Activated effector memory CD4-positive, alpha-beta T cell treated with anti-CD3 and anti-CD28 coated beads, Interleukin-2, amount 50 U/mL, for 16 hours (primary cell): ENCODE measurements at places on chromosomes 13 and 19.
A peak's percentile ranks its signal among the peaks of the same experiment; 100 is the strongest.

- DNase-seq, result no peak
Measured at GRCh38 chr19:35901055-35901644, 810 bp upstream of the NFKBID start.

DNA sequence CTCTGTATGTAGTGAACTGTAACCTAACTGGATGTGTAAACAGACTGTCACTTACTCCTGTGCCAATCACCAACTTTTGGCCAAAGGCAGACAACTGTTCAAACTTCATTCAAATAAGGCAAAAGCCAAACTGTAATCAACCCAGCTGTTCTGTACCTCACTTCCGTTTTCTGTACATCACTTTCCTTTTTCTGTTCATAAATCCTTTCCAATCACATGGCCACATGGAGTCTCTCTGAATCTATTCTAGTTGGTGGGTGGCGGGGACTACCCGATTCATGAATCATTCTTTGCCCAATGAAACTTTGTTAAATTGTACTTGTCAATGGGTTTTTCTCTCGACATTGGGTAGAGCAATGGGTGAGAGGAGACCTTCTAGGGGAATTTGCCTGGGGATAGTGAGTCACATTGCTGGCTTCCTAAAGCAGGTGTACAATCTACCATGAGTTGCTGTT lies 178.3 kb upstream of the RFC3 start:
- DNase-seq, result peak; percentile 81

DNA sequence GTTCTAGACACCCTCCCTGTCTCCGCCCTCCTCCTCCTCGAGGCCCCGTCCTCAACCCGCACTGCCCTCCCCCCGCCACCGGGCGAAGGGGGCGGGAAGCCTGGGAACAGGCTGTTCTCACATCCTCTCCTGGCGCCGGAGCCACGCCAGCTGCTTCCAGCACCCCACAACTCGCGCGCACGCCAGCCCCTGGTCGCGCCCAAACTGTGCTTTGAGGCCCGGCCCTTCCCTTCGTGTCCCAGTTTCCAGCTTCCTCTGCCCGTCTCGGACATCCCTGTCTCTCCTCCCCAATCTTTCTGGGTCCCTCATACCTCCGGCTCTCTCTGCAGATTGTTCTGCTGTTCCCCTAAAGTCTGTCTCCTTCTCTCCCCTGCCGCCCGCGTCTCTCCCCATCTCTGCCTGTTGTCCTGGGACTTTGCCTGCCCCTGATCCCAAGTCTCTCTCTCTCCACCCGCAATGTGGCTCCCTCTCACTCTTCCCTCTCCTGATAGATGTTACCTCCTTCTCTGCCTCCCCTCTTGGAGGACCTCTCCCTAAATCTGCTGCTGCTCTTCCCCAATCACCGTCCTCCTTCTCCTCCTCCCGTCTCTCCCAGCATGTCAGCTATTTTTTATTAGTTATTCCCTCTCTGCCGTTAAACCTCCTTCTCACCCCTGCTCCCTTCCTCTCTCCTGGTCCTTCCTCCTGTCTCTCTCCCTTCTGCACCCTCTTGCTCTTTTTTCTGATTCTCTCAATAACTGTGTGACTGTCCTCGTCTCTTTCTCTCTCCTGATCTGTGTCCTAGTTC lies 14.2 kb downstream of the DPF1 start:
- no peak for DNase-seq

DNA sequence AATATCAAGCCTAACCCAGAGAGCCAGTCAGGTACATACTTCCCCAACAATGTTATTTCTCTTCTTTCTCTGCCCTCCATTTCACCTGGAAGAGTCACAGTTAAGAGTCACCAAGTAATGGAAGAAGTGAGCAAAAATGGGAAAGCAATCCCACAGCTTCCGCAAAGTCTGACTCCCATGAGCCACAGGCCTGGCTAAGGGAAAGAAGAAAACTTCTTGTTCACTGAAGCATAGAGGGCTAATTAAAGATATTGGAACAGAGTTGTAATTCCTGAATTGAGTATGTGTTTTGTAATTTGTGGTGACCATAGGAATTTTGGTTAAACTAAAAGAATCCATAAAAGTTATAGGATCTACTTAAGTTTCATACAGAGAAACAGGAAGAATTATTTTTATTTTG lies 830.9 kb upstream of the PCDH20 start:
- no peak for DNase-seq

- DNase-seq, result no peak
Measured at GRCh38 chr19:40026597-40026970, 29.4 kb downstream of the ZNF780B start.

DNA sequence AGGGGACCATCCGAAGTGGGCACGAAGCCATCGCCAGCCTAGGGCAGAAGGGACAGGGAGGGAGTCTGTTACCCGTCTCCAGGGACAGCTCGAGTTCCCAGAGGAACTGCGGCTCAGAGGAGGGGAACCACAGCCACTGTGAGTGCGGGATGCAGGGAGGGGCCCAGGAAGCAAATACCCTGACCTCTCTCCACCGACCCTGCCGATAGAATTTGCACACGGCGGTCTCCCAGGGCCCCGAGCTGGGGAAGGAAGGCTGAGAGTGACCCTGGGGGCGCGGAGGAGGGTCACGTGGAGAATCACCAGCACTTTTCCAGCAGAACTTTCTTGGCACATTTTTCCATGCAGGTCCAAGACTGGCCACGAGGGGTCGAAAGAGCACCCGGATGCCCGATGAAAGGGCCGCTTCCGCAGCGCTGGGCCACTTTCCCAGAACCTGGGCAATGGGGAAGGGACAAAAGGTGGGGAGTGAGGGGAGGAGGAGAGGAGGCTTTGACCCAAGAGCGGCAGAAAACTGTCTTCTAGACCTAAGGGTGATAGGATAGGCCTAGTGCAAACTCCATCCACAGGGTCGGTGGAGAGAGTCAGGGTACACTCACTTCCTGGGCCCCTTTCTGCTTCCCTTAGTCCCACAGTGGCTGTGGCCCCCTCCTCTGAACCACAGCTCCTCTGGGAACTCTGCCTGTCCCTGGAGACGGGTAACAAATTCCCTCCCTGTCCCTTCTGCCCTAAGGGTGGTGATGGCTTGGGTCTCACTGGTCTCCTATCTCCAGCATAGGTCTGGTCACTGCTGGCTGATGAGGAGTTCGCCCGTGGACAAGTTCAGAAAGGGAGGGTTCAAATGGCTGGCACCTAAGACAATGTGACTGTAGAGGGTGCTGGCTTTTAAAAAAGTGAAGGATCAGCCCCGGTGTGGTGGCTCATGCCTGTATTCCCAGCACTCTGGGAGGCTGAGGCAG lies 5.3 kb upstream of the GPR4 start:
- peak; percentile 81 for DNase-seq

DNA sequence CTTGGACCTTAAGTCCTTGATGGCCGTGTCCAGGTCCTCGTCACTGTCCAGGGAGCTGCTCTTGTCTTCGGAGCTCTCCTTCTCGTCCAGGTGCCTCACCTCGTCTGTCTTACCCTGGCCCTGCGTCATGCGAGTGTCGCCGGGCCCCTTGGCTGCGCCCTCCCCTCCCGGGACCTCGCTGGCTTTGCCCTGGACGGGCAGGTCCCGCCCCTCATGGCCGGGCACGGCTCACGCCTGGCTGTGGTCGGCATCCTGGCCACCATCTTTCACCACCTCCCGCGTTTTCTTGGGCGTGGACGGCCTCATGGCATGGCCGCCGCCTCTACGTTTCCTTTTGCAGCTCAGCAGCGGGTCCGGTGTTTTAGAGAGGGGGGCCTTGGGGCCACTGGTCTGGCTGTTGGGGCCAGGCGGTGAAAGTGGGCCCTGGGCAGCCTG lies 14.8 kb downstream of the RB1 start:
- DNase-seq, result no peak

DNA sequence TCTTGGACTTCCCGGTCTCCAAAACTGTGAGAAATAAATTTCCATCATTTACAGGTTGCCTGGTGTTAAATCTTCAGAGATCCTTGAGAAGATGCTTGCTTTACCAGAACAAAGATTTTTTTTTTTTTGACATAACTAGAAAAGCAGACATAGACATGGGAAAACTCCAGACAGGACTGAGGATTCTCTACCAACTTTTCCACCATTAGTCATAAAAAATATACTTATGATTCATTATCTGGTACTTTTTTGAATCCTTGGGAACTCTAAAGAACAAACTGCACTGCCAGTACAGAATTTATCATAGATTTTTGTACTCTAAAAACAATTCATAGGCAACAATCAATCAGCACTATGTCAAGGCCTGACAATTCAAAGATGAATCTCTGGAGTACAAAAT lies 487.6 kb downstream of the EFNB2 start:
- no peak for DNase-seq

DNA sequence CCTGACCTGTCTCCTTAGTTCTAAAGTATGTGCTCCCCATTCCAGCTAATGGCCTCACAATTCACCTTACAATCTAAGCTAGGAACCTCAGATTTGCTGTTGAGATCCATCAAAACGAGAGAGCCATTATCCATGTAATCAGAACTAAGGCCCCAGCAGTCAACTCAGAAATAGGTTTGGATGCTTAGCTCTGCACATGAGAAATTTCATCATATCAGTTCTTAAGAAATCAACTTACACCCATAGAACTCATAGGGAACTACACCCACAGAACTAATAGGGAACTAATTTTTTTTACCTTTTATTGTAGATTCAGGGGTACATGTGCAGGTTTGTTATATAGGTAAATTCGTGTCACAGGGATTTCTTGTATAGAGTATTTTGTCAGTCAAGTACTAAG lies 28.7 kb downstream of the CYSLTR2 start:
- DNase-seq, result no peak

GRCh38 chr13:95301968-95302393 lies 730 bp upstream of the ABCC4 start:
- DNase-seq, result no peak

- DNase-seq, result no peak
Measured at GRCh38 chr13:47480121-47480520, 521.0 kb downstream of the SUCLA2 start.

- DNase-seq, result no peak
Measured at GRCh38 chr13:39496506-39496905, 106.5 kb downstream of the LHFPL6 start.

- DNase-seq, result no peak
Measured at GRCh38 chr13:52599848-52600603, 42.2 kb upstream of the HNRNPA1L2 start.

DNA sequence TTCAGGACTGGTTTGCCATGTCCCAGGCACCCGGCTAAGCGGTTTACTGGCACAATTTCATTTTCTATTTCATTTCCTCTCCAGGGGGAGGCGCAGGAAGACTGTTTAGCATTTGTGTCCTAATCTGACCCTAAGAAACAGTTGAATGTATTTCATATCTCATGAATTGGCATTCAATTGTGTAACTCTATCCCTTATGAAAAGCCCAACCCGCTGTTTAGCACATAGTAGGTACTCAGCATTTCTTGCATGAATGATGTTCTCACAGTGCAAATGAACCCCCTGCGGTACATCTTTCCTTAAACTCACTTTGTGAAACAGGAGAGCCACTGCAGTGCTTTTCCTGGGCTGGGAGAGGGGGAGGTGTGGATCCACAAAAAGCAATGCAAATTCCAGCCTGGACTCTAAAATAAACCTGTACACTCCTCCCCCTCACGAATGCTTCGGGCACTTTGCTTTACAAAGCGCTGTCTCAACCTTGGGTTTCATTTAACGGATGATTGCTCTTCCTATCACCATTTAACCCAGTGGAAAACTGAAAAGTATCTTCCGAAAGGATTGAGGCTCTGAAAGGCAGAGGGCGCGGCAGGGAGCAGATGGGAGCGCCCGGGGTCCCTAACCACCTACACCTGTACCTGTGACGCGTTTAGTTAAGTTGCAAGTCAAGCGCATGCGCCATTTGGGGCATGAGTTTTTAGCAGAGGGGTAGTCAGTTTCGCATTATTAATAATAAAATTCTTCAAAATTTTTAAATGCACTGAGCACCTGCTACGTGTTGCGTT lies 1.2 kb upstream of the EEF2 start:
- peak; percentile 84 for DNase-seq

DNA sequence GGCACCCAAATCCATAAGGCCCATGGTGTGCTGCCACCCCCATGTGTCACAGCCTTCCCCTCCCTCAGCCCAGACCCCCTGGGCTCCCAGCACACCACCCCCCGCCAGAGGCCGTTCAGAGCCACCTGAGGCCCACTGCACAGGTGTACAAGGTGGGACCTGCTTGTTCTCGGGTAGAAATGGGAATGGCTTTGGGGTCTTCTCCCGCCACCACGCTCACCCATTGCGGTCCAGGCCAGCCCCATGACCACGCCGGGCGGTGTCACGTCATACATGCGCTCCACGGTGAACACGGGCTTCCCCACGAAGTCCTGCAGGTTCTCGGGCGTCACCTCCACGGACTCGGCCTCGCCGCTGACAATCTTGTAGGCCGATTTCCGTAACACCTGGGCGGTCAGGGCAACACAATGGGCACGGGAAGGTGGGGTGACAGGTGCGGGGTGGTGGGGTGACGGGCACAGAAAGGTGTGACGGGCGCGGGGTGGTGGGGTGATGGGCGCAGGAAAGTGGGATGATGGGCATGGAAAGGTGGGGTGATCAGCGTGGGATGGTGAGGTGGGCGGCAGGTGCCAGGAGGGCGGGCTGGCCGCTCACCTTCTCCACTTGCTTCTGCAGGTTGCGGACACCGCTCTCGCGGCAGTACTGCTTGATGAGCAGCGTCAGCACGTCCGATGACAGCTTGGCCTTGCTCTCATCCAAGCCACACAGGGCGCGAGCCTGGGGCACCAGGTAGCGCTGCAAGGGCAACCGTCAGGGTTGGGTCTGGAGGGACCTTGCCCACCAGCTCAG lies 4.3 kb downstream of the RPL36 start:
- no peak for DNase-seq

DNA sequence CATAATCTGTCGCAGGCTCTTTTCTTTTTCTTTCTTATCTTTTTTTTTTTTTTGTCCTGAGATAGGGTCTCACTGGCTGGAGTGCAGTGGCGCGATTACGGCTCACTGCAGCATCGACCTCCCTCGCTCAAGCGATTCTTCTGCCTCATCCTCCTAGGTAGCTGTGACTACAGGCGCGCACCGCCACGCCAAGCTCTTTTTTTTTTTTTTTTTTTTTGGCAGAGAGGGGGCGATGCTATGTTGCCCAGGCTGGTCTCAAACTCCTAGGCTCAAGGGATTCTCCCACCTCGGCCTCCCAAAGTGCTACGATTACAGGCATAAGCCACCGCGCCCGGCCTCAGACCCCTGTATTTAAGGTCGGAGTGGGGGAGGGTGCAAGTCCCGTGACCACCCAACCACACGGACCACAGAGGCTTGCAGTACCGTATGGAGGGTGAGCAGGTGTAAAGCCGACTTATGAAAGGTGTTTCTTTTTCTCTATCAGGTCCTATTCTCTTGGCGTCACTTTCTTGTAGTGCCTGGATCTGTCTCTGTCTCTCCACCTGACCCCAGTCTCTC lies 2.0 kb downstream of the PHLDB3 start:
- no peak for DNase-seq

- no peak for DNase-seq
Measured at GRCh38 chr19:33883859-33884519, 87.3 kb downstream of the KCTD15 start.

GRCh38 chr19:33438987-33439781 lies 65.7 kb downstream of the CEBPG start:
- peak; percentile 61 for DNase-seq

GRCh38 chr19:11364935-11365334 lies 9.5 kb upstream of the SWSAP1 start:
- no peak for DNase-seq

GRCh38 chr13:33206425-33206824 lies 79.1 kb downstream of the STARD13 start:
- DNase-seq, result no peak
